ENCODE measurements at places on chromosomes 12 and 14.

GRCh38 chr12:51666696-51667095 is 75.7 kb downstream of the SCN8A start:
- no peak for DNase-seq

GRCh38 chr14:101823066-101823465 is 61.6 kb downstream of the PPP2R5C start:
- no peak for DNase-seq

DNA sequence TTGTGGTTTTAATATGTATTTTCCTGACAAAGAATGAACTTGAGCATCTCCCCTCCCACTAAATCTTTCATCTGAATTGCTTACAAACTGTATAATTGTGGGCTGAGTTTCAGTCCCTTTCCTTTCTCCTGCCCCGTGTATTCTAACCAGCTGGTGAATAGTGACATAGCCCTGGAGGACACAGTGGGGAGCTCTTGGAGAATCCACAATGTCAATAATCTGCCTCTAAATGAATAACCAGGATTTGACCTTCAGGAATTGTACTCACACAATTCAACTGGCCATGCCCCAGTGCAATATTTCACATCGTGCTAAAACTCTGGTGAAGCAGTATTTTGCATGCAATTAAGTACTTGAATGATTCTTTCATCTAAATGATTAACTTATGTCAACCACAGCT is 177.2 kb downstream of the C12orf42 start:
- no peak for DNase-seq

- no peak for DNase-seq
Observed at GRCh38 chr14:24780281-24780680, 146.3 kb upstream of the GZMB start.

Data from stromal cell of bone marrow (primary cell).